Spleen (tissue), 13 donors: ENCODE measurements at places on chromosomes 2 and 18. TPM values are rescaled to one million over a fixed set of nuclear protein-coding genes. Genes with fewer than 3 reads are reported as not detected.

The UNC80 gene
- 1.9 TPM for total RNA-seq

The CD302 gene
- 88.8 TPM for total RNA-seq

- no peak overlapping the region for H3K27ac ChIP-seq
- no peaks in the 10 kb centered on the region for H3K4me1 ChIP-seq
- H3K36me3 ChIP-seq = no peaks in the 10 kb centered on the region
- no peak overlapping the region for H3K4me3 ChIP-seq
- no peaks in the 10 kb centered on the region for H3K27me3 ChIP-seq
Observed at GRCh38 chr2:14927021-14927564, 294.6 kb downstream of the LRATD1 start.

- no peaks in the 10 kb centered on the region for H3K4me1 ChIP-seq
- H3K27me3 ChIP-seq = no peaks in the 10 kb centered on the region
- H3K36me3 ChIP-seq = no peaks in the 10 kb centered on the region
Observed at GRCh38 chr2:140359056-140359771, 1579.0 kb upstream of the NXPH2 start.

DNA sequence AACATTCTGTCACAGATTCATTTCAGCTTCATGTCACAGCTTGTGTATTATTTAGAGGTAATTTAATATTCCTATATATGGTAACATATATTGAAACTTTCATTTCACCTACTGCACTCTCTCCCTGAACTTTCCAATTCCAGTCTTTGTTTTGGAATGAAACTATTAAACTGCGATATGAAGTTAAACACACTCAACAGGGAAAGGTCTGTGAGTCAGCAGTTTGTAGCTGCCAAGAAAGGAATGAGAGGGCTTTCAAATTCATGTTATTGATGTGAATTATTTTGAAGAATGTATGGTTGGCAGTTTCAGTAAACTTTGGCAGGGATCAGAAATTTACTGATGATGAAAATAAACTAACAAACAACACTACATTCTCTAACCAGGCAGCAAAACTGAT, 148.3 kb downstream of the HNMT start:
- H3K27me3 ChIP-seq = no peaks in the 10 kb centered on the region
- H3K4me3 ChIP-seq = no peak overlapping the region
- no peaks in the 10 kb centered on the region for H3K4me1 ChIP-seq
- H3K36me3 ChIP-seq = no peaks in the 10 kb centered on the region
- DNase-seq = no peak
- H3K27ac ChIP-seq = no peak overlapping the region

DNA sequence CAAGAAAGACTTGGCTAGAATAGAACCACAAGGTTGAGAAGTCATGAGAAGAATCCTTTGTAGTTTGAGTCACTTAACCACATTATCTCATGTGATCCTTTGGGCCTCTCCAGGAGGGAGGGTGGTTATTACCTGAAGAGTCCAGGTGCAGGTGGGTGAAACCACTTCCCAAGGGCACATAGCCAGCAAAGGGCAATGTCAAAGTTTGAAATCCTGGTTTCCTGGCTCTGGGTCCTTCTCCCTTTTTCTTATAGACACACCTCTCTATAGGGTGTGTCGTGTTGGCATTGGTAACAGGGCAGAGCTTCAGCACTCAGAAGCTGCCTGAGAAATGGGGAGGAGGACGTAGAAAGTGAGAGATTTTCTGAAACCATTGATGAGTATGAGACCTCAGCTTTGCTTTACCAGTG, 137.9 kb downstream of the MGAT5 start:
- DNase-seq = no peak
- no peak overlapping the region for H3K4me3 ChIP-seq
- H3K27me3 ChIP-seq = no peaks in the 10 kb centered on the region
- H3K27ac ChIP-seq = no peak overlapping the region
- peaks cover 56% of the 10 kb centered on the region for H3K36me3 ChIP-seq

GRCh38 chr18:63627819-63628218, 16.2 kb downstream of the SERPINB4 start:
- H3K4me1 ChIP-seq = no peaks in the 10 kb centered on the region
- no peaks in the 10 kb centered on the region for H3K36me3 ChIP-seq
- no peaks in the 10 kb centered on the region for H3K27me3 ChIP-seq
- H3K4me3 ChIP-seq = no peak overlapping the region
- H3K27ac ChIP-seq = no peak overlapping the region
